M059J (cell line): ENCODE measurements at places on chromosomes 7 and 10. TPM values are rescaled to one million over a fixed set of nuclear protein-coding genes. Genes with fewer than 3 reads are reported as not detected.

Gene ZNF33A
- total RNA-seq = 6.4 and 6.7 TPM in 2 replicates

Gene EMX2
- total RNA-seq = not detected in 2 replicates

Gene GSAP
- 4.4 and 6.9 TPM in 2 replicates for total RNA-seq

Gene GRM8
- total RNA-seq = 0.27 TPM in 1 of 2 replicates, not detected in the other

Gene CCAR1
- 27.0 and 30.3 TPM in 2 replicates for total RNA-seq

Gene SPDYE8
- not detected in 2 replicates for total RNA-seq

- no peak for DNase-seq
Observed at GRCh38 chr7:32496052-32496813, 944 bp downstream of the AVL9 start.

DNA sequence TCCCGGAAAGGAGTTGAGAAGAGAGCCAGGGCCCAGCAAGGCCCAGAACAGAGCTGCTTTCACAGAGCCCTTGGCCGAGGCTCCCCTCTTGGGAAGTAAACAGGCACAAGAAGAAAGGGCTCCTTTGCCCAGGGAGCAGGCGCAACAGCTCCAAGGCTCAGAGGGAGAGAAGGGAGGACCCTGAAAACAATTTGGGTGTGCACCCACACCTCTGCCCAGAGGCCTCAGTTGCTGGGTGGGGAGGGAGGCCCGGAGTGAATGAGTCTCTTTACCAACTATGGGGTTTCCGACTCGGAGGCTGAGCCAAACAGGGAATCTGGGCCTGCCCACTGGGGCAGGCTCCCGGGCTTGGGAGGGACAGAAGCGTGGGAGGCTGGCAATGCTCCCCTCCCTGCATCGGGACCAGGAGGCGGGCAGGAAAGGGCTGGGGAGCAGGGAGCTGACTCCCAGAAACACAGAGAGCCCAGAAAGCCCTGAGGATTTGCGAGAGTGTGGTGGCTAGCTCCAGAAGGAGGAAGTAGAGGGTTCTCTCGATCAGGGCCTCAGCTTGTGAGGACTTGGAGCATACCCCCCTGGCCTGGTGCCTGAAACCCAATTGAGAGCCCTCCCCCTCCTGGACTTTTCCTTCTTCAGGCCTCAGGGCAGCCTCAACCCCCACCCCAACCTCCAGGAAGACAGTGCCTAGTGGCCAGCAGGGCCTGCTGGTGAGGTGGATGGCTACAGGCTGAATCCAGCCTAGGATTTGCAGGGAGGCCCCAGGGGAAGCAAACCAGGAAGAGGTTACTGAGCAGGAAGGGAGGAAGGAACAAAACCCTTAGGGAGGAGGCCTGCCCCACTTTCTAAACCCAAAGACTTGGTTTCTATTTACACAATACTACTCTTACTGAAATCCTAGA, 6.2 kb downstream of the C10orf105 start:
- peak; percentile 52 for DNase-seq

- DNase-seq = no peak
Observed at GRCh38 chr7:33885290-33886148, 19.8 kb upstream of the BMPER start.

GRCh38 chr10:128337860-128338378, 211.7 kb upstream of the MKI67 start:
- no peak for DNase-seq

GRCh38 chr10:102352066-102352715, 43.3 kb upstream of the NFKB2 start:
- DNase-seq = peak; percentile 60

DNA sequence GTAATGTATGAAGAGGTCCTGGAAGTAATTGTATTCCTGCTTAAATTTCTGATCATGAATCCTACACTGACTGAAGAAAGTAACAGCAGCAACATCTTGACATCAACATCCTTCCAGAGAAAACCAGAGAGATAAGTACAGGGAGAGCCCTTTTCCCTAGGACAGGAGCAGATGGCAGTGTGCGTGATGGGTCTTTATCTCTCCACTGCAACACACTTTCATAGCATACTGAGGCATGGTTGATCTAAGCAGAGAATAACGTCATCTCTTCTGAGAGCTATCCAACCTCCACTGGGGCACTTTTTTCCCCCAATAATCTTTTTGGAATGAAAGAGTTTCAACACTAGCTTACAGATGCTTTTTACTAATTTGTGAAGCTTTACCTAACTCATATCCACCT, 342 bp downstream of the OR2A25 start:
- no peak for DNase-seq

GRCh38 chr7:50352282-50352681, 47.8 kb downstream of the IKZF1 start:
- no peak for DNase-seq

DNA sequence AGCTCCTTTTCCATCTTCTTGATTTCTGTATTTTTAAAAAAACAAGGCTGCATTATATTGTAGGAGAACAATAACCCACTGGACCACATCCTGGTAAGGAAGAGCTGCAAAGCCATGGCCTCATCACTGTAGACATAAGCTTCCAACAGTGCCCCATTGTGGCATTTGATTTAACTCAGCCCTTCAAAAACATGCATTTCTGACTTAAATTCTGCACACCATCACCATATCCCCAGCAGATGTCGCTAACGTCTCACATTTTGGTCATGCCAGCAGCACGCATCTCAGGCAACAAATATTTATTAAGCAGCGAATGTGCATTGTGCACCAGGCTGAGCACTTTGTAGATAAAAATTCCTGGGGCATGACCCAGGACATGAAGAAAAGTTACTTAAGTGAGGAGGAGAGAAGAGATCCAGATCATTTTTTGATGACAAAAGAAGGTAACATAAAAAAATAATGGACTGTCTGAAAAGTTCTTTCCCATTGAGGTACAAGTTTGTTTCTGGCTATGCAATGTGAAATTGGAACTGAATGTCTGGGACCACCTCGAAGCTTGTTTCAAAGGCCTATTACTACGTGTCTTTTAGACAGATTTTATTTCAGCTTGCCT, 164.6 kb upstream of the CDCA7L start:
- DNase-seq = peak; percentile 76

- no peak for DNase-seq
Observed at GRCh38 chr7:121073463-121074099, 85.1 kb downstream of the CPED1 start.

GRCh38 chr10:89643431-89643811, 1.6 kb downstream of the PANK1 start:
- DNase-seq = no peak

GRCh38 chr10:101400585-101400984, 46.6 kb downstream of the BTRC start:
- DNase-seq = no peak

DNA sequence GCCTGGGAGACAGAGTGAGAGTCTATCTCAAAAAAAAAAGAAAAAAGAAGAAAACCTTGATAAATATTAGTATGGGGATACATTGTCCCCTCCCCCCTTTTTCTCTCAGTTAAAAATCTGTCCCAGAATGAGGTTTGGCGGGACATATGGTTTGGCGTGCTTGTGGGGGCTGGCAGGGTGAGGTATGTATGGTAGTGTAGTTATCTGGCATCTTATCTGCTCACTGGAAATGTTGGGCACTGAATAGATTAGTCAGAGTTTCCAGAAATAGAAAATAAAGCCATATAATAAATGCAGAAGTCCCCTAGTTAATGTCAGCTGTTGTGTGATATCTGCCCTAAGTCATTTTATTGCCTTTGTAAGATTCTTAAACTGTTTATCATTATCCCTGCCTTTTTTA, 397.5 kb upstream of the GALNT17 start:
- peak; percentile 67 for DNase-seq

DNA sequence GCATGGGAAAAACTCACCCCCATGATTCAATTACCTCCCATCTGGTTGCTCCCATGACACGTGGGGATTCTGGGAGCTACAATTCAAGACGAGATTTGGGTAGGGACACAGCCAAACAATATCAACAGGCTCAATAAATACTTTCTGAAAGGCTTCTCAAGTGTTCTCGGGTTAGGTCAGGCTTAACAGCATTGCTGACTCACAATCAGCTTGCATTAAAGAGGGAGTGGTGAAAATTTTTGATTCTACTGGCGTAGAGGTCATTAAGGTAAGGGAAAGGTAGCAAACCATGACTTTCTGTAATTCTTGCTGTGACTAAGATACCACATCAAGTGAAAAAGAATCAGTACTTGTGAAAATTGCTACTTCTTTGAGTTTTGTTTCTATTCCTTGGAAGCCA, 126.4 kb downstream of the JCAD start:
- no peak for DNase-seq

DNA sequence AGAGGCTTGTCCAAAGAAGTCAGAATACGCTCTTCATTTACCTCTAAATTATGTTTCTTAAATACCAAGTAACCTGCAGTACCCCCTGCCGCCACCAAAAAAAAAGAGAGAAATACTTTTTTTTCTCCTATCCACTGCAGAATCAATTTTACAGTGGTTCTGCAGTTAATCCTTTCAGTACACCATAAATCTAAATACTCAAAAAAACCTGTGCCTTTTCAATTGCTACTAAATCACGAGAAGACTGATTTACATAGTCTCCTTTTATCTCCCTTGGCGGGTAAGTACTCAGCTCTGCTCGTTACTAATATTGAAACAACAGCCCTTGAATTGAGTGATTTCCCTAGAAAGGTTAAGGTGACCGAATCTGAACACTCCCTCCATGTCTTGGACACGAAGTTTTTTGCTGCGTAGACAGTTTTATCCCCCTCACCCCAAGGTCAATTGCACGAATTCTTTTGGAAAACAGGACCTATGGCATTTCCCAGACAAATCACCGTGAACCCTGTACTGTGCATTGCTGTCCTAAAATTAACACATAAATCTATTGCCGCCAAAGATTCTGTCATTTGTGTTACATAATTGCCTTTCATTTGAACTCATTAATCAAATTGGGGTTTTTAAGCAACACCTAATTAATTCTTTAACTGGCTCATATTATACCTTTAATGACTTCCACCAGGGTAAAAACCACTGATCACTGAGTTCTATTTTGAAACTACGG, 512 bp upstream of the VIM start:
- DNase-seq = peak; percentile 51
